ENCODE measurements at places on chromosomes 6 and 20.

GRCh38 chr20:62027698-62028321 lies 37.9 kb downstream of the TAF4 start:
- DNase-seq = no peak

- DNase-seq = no peak
Measured at GRCh38 chr6:13282393-13283069, 45.8 kb downstream of the TBC1D7 start.

GRCh38 chr6:144989319-144990107 lies 704.4 kb downstream of the UTRN start:
- DNase-seq = no peak

- DNase-seq = no peak
Measured at GRCh38 chr6:18400831-18401446, 13.8 kb downstream of the RNF144B start.

Data from adrenal gland (tissue), 19 donors.